ENCODE measurements at places on chromosomes 7 and 10.
A peak's percentile ranks its signal among the peaks of the same experiment; 100 is the strongest.

GRCh38 chr7:153507885-153508284 lies 544.3 kb upstream of the DPP6 start:
- no peak for DNase-seq

GRCh38 chr10:86755454-86755739 lies 1.0 kb upstream of the BMPR1A start:
- DNase-seq, result no peak

GRCh38 chr10:77873536-77874380 lies 52.8 kb downstream of the DLG5 start:
- peak; percentile 45 for DNase-seq

- no peak for DNase-seq
These were observed 219.8 kb upstream of the SMIM30 start for GRCh38 chr7:113338071-113338696.

DNA sequence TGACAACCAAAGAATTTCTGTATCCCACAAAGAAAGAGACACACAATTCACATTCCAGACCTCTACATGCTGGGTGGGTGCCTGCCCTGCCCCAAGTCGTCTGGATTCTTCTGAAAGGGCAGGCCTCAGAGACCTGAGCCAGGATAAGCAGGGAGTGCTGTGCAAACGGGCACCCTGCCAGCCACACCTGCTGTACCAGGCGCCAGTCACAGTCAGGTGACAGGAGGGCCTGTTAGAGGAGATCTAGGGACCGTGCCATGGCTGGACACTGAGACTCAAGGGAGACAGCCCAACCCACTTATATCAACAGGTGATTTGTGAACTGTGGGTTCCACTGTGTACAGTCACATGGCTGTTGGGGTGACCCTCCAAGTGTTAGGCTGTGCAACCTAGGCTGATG lies 103.1 kb upstream of the AFAP1L2 start:
- DNase-seq, result no peak

GRCh38 chr7:135998081-135998480 lies 20.9 kb upstream of the MTPN start:
- DNase-seq, result no peak

DNA sequence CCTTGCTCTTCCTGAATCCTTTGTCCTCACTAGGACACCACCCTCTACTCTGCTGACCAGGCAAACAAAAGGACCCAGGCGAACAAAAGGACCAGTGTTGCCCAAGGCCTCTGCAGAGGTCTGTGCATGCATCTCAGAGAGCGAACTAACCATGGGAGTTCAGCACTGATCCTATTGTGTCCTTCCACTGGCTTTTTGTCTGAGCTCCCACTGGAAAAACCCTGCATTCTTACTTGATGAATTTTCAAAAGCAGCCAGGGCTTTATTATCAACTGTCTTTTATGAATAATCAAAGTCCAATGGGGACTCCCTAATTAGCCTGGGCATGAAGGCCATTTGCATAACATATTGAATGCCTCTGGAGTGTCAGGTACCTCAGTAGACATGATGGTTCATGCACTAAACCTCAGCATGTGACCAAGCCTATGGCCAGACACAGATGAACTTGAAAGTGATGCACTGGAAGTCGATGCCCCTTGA lies 140.6 kb downstream of the KCNMA1 start:
- no peak for DNase-seq

GRCh38 chr7:131328377-131329175 lies 900 bp downstream of the MKLN1 start:
- no peak for DNase-seq

DNA sequence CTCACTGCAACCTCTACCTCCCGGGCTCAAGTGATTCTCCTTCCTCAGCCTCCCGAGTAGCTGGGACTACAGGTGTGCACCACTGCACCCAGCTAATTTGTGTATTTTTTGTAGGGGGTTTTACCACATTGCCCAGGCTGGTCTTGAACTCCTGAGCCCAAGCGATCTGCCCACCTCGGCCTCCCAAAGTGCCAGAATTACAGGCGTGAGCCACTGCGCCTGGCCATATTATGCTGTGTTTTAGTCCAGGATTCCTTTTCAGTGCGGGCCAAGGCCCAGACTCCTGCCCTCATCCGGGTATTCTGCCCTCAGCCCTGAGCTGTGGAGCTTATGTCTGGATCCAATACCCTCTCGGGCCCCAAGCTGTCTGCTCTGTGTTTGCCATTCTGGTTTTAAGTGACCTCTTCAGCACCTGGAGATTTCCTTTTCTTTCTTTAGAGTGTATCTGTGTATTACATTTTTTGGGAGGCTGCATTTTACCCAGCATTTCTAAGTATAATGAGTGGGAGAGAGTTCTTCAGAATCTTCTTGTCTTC lies 114.9 kb downstream of the BUB3 start:
- no peak for DNase-seq

GRCh38 chr10:119306514-119306951 lies 99.2 kb downstream of the GRK5 start:
- peak; percentile 88 for DNase-seq

GRCh38 chr7:138564365-138564764 lies 104.3 kb downstream of the TRIM24 start:
- DNase-seq, result no peak

DNA sequence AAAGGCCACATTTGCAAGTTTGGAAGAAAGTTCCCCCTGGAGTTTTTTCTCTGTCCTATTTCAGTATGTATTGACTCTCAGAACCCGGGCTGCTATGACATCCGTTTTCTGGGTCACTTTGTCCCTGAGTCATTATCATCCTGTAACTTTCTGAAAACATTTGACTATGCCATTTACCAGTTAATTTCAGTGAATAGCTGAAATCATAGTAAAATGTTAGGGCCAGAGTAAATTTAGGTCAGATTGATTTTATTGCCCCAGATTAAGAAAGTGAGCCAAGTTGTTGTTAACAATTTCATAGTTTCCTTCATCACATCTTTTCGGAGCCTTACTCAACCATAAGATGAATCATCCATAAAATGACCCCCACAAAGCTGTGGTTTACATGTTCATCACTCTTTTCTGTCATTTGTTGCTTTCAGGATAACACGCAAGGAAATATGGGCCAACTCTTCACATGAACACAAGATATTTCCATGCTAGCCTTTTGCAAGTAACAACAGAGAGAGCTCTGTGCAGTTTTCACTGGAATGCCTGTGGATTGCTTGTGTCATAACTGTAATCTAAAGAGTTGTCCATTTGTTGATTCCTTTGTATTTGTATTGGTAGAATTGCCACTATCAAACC lies 3.9 kb upstream of the MACC1 start:
- DNase-seq, result no peak

GRCh38 chr10:87635498-87636312 lies 24.0 kb upstream of the PAPSS2 start:
- peak; percentile 50 for DNase-seq

DNA sequence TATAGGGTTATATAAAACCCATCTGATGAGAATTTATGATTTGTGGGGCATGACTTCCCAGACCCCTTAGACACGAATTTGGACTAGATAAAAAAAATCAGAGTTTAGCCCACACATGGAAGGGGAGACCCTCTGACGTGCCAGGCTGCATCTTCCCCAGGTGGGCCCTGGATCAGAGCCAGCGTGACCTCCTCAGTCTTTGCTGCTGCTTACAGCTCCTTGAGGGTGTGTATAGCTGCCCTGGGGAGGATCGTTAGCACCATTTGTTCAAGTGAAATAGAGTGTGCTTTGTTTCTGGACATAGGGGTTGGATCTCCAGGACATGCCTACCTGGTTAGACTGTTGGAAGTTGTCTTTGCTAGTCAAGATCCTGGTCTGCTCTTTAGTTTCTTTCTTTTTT lies 54.2 kb downstream of the DOCK1 start:
- no peak for DNase-seq

DNA sequence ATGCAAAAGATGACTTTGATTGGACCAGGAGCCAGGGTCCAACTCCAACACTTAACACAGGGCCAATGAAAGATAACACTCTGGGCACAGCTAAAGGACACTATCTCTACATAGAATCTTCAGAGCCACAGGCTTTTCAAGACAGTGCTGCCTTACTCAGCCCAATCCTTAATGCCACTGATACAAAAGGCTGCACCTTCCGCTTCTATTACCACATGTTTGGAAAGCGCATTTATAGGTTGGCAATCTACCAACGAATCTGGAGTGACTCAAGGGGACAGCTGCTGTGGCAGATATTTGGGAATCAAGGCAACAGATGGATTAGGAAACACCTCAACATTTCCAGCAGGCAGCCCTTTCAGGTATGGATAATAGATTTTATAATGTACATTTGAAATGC lies 160.7 kb downstream of the MALRD1 start:
- no peak for DNase-seq

- no peak for DNase-seq
These were observed 1.9 kb downstream of the SFTPD start for GRCh38 chr10:79947083-79947415.

- DNase-seq, result no peak
These were observed 86.3 kb downstream of the CREB5 start for GRCh38 chr7:28498636-28499035.

GRCh38 chr7:133863362-133864061 lies 263.6 kb upstream of the LRGUK start:
- no peak for DNase-seq

- no peak for DNase-seq
These were observed 47.5 kb downstream of the FAM53B start for GRCh38 chr10:124696446-124697392.

DNA sequence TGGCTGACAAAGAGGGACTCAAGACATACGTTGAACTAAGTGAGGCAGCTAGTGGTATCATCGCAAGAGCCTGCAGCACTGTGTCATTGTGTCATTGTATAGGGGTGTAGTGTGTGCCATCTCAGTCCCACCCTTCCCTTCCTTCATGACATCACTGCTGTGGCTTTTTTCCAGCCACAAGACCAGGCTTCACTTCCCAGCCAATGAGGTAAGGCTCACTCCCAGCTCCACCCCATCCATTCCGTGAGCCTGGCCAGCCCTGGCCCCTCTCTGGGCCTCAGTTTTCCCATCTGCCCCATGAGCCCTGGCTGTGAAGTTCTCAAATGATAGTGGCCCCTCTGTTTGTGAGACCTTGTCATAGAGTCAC lies 134.3 kb upstream of the ZMIZ1 start:
- no peak for DNase-seq

DNA sequence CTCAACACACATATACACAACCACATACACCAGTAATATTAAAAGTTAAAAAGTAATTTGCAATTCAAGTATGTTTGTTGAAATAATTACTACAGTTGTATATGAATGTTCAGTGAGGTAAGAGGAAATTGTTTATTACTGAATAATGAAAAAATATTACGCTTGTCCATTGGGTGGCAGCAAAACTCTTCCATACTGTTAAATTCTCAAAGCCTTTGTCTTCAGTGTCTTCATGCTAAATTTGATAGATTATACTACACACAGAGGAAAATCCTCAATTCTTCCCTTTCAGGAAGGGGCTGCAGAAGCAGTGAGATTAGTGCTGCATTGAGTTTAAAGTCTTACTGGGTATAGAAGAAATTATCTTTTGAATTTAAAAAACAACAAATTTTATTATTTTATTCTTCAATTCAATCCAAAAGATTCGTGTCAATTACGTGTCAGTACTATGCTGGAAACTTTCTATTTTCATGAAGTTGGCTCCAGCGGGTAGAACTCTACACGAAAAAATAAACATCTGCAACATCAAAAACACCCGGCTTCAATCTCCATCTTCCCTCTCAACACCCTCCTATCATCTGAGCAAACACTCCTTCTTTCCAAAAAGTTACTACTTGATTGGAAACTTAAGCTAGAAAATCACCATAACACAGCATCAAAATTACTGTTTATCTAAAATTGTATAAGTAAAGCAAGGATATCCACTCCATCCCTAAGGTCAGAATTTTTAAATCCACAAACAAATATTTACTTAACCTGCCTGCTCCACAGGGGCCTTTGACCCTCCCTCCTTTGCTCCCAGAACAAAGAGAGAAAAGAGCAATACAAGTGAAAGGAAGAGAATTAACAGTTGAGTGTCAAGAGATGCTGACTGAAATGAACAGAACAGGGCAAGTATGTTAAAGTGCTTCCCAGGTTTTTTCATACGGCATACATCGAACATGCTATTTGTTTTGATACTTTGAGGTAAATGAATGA lies 37.0 kb upstream of the TES start:
- DNase-seq, result peak; percentile 72

GRCh38 chr7:90492250-90492649 lies 22.8 kb downstream of the PTTG1IP2 start:
- no peak for DNase-seq

DNA sequence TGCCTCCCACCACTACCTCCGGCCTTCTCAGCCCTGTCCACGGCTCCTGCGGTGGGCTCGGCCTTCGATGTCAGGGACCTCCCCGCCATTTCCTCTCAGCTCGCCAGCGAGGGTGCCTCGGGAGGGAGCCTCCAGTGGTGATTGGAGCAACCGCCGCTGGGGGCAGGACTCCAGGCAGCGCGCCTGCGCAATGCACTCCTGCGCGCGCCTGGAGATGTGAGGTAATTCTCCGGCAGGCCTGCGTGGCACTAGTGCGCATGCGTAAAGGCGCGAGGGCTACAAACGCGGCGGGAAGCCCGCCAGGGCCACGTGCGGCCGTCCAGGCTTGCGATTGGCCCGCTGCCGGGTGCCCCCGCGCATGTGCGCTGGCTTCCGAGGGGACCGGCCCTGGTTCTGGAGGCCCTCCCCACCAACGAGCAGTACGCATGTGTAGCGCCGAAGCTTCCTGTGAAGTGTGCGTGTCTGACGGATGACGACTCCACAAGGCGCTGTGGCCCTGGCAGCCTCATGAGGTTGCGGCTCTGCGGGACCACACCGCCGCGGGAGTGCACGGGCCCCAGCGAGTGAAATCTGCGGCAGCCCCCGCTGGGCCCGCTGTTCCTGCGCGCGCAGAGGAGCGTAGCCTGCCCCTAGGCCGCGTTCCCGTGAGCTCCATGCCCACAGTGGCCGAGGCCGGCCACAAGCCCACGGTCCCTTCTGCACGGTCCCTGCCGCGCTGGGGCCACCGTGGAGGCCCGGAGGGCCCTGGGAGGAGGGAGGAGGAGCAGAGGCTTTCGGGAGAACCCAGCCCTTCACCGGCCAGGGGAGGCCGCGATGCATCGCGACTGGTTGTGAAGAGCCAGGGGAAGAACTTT lies at the start of gene SYCE1:
Gene SYCE1, minus strand, starts transcription at position 143 of the 854 bp plus-strand sequence. Its CDS starts 54 bp downstream, at position 89.
- no peak for DNase-seq

DNA sequence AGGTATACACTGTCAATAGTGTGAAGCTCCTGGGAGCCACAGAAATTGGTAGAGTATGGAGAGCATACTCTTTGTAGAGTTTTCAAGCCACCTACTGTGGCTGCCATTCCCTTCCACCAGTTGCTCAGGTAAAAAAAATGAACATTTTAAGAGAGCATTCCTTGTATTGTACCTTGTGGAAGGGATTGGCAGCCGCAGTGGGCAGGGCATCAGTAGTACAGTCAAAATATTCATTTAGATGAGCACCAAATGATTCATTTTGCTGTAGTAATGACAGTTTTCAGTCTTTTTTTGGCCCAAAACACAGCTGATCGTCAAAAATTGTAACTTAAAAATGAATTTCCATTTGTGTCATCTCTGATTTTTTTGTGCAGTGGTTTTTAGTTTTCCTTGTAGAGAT lies 304.9 kb downstream of the ATRNL1 start:
- no peak for DNase-seq

GRCh38 chr7:22094413-22095342 lies 149.0 kb upstream of the CDCA7L start:
- no peak for DNase-seq
